ENCODE measurements at places on chromosomes 12 and 14. TPM values are rescaled to one million over a fixed set of nuclear protein-coding genes. Genes with fewer than 3 reads are reported as not detected.

Gene GPR135
- 0.98 TPM for polyA plus RNA-seq

Gene SIX1
- not detected for polyA plus RNA-seq

Gene CMKLR1
- polyA plus RNA-seq = 4.1 TPM

- DNase-seq = peak; percentile 48
These were observed 110.3 kb downstream of the SINHCAF start for GRCh38 chr12:31215518-31216232.

GRCh38 chr12:8904665-8905064 lies 9.6 kb upstream of the PHC1 start:
- no peak for DNase-seq

DNA sequence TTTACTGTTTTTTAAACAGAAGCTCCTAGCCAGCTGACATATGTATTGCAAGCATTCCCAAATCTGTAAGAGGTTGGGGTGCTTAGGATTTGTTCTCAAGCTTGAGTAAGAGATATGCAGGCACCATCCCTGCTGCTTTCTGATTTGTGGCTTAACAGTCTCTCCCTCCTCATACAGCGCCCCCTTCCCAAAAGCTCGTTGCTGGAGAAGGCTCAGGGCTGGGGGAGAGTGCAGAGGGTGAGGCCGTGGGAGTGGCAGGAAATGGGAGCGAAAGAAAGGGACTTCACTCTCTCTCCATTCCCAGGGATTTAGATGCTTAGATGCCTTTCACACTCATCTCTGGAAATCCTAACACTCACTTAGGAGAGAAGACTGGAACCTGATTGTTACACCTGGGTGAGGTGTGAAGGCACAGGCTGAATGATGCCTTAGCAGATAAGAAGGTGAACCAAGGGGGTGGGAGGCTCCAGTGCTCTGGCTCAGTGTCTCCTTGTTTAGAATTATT lies 172.0 kb downstream of the C12orf75 start:
- DNase-seq = no peak

DNA sequence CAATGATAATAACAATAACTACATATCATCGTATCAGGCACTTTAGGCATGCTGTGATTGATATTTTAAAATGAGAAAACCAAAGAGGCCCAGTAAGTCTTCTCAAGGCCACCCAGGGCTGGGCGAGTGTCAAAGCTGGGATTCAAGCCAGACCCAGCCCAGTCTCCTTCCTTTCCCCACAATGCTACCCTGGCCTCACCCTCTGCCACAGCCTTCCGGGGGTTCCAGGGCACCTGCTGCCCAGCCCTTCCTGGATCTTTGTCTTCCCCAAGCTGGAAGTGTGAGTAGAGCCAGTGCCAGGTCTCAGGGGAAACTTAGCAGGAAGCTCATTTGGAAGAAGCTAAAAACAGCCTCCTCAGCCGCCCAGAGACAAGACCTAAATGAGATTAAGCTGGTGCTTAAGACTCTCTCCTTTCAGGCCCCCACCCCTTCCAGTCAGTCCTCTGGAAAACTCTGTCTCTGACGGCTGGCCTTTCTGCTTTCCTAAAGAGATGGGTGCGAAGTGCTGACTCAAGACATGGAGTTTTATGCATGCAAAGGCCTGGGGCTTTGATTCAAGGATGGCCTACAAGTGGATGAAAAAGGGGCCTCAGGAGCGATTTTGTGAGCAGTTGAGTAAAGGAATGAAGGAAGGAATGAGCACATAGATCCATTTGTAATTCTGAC lies 184.2 kb downstream of the KCNA5 start:
- DNase-seq = peak; percentile 60

DNA sequence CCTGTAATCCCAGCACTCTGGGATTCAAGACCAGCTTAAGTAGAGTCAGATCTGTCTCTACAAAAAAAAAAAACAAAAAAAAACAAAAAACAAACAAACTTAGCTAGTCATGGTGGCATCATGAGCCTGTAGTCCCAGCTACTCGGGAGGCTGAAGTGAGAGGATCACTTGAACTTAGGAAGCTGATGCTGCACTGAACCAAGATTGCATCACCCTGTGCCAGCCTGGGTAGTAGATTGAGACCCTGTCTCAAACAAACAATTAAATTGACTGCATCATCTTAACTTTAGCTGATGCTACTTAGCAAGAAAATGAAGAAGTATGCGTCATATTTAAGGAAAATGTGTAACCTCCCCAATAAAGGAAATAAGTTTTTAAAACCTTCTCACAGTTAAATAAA lies 136.6 kb upstream of the ATXN7L3B start:
- no peak for DNase-seq

- no peak for DNase-seq
These were observed 35.5 kb upstream of the CSRP2 start for GRCh38 chr12:76914102-76914859.

DNA sequence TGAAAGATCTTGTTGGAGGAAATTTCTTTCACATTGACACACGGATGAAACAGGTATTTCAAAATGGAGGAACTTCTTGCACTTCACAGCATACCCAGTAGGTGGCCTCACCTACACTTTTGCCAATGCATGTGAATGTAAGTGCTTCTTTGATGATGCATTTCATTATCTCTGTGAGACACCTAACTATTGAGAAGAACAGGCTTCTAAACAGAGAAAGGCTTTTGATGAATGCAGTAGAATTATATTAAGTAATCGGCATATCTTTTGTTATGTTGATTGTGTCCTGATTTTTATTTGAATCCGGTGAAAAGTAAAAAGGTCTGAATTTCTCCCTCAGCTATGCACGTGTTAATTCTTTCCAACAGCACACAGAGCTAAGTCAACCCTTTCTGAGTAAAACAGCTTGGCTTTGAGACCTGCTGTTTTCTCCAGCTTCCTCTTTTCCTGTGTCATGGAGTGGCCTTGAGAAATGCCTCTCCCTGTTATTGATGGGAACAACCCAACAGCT lies 399.0 kb downstream of the NAV3 start:
- DNase-seq = no peak

- no peak for DNase-seq
These were observed 35.1 kb upstream of the KCNH3 start for GRCh38 chr12:49503674-49504180.

Measured in heart left ventricle (tissue), 16 donors.